ENCODE measurements at places on chromosomes 1 and 21. TPM values are rescaled to one million over a fixed set of nuclear protein-coding genes. Genes with fewer than 3 reads are reported as not detected.
A peak's percentile ranks its signal among the peaks of the same experiment; 100 is the strongest.

GRCh38 chr1:185442050-185442449, 125.0 kb upstream of the IVNS1ABP start:
- DNase-seq = no peak

The PPIAL4G gene
- total RNA-seq = not detected

GRCh38 chr1:202588503-202589189, 121.6 kb downstream of the SYT2 start:
- no peak for DNase-seq

The IFI44 gene
- total RNA-seq = 1.4 TPM

- no peak for DNase-seq
Observed at GRCh38 chr1:99869304-99869703, 19.1 kb downstream of the AGL start.

DNA sequence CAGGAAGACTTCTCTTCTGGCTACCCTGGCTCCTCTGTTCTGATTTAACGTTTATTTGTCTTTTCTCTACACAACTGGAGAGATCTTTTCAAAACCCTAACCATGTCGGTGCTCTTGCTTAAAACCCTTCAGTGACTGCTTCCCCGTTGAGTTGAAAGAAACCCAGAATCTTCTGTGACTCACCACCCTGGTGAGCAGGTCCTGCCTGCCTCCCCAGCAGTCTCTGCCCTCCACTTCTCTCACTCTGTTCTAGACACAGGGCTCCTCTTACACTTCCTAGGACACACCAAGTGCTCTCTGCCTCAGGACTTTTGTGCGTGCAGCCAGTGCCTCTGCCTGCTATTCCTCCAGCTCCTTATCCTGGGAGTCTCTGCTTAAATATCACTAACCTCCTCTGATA, 131.4 kb downstream of the IER5 start:
- DNase-seq = no peak

DNA sequence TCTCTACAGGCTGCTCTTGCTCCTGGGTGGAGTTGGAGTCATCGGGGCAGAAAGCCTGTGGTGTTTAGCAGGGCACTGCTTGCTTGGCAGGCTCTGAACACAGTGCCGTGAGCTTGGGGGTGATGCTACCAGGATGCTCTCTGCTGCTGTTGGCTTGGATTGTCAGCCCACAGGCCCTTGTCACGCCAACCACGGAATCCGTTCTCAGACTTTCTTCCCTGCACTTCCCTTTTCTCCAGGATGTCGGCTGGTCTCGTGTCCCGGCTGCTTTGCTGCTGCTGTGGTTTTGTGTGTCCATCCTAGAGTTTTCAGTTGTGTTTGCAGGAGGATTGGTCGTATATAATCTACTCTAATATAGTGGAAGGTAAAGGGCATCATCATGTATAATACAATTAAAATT, 44.4 kb upstream of the TTC34 start:
- no peak for DNase-seq

DNA sequence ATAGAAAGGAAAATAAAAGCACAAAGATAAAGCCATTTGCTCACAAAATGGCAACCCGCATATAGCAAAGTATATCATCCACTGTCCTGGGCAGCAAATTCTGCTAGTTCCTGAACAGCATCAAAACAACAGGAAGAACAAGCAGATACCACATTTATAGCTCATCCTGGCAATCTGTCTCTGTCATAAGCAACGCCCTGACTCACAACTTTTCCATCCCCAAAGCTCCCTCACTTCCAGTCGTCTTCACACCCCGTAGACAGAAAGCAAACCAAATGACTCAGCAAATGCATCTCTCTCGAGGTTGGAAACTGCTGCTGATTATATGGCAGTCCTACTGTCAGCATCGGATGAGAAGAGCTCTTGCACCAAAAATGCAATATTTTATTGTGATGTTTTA, 65.8 kb downstream of the AK5 start:
- DNase-seq = peak; percentile 96

The ST7L gene
- 21.8 TPM for total RNA-seq

DNA sequence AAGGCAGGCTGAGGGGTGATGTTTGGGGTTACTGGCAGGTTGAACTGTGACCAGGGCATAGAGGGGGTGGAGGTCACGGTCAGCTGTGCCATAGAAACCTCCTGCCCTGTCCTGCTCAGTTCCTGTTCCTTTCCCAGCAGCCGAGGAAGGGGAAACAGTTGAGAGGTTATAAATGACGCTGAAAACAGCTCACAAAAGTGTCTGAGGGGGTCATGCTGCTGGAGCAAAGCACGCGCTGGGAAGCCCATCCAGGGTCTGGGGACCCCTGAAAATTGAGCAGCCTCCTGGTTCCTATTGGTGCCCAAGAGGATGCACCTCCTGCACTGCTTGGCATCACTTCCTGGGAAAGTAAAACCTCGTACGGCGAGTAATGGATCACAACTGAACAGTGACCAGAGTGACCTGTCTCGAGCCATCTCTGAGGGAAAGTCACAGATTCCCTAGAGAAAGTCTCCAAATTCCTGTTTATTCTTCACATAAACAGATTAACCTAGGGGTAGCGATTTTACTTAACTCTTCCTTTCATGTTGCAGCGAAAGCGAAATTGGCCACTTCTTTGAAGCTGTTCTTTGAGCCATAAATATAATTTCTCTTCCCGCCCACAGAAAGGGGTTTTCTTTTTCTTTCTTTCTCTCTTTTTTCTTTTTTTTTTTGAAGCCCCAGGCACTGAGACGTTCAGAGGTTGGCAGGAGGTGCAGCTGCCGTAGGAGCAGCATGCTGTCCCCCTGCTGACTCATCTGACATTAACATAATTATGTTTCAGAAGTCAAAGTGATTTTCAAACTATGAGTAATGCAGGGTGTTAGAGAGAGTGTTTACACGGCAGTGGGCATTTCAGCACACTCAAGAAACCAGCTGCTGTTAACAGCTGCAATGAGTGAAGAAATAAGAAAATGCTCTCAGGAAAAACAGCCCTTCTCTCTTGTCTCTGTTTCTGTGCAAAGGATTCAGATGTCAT, 41.8 kb upstream of the ATF3 start:
- peak; percentile 65 for DNase-seq

The TMEM35B gene
- 20.3 TPM for total RNA-seq

DNA sequence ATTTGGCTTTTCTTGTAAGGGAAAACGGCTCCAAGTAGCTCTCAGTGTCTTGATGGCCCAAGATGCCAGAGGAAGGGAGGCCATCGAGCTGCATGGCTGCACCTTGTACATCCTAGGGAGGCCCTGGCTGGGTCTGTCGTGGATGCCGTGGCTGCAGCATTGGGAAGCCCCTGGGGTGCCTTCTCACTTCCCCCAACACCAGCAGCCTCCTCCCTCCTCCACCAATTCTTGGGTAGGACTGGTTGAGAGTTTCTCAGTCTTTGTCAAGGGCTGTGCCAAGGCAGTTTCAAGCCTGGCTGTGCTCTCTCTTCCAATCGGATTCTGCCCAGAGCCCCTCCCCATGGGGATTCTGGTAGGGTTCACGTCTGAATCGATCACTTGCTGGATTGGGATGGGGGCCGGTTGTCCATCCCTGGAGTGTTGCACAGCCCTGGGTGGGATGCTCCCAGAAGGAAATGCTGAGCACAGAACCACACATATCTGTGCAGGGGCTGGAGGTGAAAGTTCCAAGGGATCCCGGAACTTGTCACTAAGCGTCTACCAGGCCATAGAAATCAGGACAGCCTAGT, 14.0 kb upstream of the SPSB1 start:
- DNase-seq = no peak

The OR14K1 gene
- not detected for total RNA-seq

- DNase-seq = no peak
Observed at GRCh38 chr1:192739476-192740184, 69.2 kb upstream of the RGS2 start.

The PLA2G2C gene
- not detected for total RNA-seq

- DNase-seq = no peak
Observed at GRCh38 chr1:24483441-24483840, 19.2 kb upstream of the RCAN3 start.

The PDZK1 gene
- total RNA-seq = 0.83 TPM

- no peak for DNase-seq
Observed at GRCh38 chr1:83055391-83056170, 943.4 kb downstream of the TTLL7 start.

- DNase-seq = no peak
Observed at GRCh38 chr1:212915245-212916091, 34.9 kb upstream of the VASH2 start.

DNA sequence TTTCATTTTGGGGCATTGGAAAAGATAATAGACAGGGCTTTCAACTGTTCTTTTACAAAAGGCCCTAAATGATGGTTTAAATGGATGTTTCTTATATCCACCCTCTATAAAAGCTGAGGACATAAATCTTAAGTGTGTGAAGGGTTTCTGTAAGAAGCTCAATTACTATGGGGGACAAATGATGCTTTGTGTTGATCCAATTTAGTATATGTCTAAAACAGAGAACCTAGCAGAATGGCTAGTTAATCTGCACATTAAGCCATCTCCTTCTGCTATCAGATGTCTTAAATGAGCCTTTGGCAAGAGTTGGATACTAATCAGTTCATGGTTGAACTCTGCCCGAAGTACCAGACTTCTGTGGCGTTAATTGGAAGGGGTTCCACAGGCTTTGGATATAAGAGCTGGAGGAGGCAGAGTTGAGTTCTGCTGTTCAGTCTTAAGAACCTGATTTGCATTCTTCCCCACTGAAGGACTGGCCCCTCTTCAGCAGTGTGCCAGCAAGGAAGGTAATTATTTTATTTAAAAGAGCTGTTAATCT, 43.1 kb downstream of the PTGFRN start:
- no peak for DNase-seq

DNA sequence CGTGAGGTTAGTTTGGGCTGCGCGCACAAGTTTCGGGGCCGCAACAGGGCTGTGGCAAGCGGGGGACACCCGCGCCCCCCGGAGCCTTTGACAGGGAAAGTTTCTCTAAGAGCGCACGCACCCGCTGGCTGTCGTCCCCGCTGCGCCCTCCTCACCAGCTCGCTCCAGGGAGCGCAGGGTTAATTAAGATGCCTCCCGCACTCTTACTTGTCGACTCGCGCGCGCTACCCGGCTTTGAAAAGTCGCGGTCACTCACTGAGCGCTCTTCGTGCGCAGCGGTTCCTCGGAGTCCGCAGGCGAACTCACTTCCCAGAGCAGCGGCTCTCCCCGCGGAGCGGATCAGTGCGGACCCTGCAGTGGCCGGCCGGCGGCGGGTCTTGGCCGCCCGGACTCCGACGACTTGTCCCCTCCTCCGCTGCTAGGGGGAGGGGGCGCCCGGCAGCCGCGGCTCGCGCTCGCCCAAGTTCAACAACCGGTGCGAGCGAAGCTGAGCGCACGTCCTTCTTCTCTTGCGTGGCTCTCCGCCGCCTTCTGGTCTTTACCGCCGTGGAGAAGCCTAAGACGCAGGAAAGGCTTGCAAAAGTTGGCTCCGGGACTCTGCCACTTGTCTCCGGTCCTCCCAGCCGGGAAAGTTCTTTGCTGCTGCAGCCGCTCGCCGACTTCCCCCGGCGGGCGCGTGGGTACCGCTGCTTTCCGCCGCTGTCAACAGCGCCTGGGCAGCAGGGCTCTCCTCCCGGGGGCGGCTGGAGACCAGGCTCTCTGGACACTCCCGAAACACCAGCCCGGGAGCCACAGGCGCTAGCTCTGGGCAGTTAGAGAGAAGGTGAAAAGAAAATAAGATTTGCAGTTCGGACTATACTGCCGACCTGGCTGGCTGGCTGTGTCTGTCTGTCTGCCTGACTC, 506 bp downstream of the JUN start:
- DNase-seq = peak; percentile 43

The OR2L3 gene
- not detected for total RNA-seq

DNA sequence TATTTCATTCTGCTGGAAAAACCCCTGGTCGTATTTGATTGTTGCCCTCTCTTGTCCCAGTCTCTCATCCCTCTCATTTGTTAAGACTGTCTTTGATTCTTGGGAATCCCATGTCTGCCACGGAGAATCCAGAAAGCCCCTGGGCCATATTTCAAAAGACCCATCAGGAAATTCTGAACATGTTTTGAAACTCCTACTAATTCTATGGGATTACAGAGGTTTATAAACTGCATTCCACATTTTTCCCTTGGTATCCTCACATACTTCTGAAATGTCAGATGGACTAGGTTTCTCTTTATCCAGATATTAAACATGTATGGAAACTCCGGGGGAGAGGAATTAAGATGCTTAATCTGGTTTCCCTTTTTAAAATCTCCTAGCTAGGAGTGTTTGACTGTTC, 80.0 kb downstream of the HUNK start:
- no peak for DNase-seq

- DNase-seq = no peak
Observed at GRCh38 chr1:91684481-91685196, 184.0 kb downstream of the CDC7 start.

The DMBX1 gene
- total RNA-seq = not detected

DNA sequence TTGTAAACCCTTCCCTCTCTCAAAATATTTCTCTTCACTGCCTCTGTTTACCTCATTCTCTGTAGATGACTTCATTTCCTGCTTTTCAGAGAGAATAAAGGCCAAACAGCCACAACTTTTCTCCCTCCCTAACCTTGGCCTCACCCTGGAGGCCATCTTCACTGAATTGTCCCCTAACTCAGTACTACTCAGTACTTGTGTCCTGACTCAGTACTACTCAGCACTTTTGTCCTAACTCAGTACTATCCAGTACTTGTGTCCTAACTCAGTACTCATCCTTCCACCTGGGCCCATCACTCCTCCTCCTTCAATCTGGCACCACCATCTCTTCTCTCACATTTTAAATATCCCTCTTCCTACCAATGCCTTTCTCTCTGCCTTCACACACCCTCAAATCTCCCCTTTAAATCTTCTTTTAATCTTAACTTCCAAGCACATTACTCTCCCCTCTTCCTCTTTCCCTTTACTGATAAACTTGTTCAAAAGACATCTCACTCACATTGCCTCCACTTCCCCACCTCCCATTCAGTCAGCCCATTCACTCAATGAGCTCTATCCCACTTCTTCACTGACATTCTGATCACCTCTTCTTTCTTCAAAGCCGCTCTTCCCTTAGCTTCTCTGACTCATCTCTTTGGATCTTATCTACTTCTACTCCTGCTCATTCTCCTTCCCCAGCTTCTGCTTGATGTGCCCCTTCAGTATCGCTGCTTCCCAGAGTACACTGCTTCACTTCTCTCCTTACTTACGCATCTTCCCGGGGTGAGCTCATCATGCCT, 121.4 kb downstream of the RNF220 start:
- no peak for DNase-seq

DNA sequence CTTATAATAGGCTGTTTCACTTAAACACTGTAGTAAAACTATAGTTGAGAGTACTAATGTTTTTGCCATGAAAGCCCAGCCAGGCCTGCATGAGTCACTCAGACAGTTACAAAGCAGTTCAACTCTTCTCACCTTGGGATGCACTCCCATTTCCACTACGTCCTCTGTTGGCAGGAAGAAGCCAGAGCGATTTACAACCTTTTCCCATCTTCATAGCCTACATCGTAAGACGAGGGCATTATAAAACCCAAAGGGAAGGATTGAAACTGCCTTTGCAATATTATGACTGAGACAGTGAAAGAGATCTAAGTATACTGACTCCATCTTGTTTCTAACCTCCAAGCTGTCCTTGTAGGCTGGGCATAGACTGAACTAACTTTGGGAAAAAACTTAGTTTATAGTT, 71.8 kb upstream of the CSF1 start:
- DNase-seq = peak; percentile 70

GRCh38 chr1:237149857-237150256, 107.9 kb downstream of the RYR2 start:
- no peak for DNase-seq

The BACE2 gene
- 2.8 TPM for total RNA-seq
